ENCODE measurements at places on chromosomes 6 and 20. TPM values are rescaled to one million over a fixed set of nuclear protein-coding genes. Genes with fewer than 3 reads are reported as not detected.

DNA sequence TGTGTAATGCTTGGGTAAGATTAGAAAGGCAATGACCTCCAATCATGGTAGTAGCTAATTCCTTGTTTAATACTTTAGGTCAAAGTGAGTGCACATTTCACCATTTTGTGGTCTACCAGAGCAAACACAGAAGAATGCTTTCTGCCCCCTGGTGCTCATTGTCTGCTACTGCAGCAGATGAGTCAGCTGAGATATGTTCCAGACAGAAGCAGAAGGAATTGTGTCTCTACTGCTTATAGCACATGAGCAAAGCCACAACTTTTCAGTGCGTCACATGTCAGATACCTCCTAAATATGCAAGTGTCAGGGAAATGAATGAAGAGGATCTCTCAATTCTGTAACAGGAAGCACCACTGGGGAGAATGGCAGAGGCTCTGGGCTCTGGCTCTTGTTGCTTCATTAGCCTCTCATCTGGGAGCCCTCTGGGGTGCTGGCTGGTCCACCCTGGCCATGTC is 308.9 kb downstream of the ALDH8A1 start:
- DNase-seq: peak; percentile 77

The TMEM217 gene
- polyA plus RNA-seq: 0.67 TPM

DNA sequence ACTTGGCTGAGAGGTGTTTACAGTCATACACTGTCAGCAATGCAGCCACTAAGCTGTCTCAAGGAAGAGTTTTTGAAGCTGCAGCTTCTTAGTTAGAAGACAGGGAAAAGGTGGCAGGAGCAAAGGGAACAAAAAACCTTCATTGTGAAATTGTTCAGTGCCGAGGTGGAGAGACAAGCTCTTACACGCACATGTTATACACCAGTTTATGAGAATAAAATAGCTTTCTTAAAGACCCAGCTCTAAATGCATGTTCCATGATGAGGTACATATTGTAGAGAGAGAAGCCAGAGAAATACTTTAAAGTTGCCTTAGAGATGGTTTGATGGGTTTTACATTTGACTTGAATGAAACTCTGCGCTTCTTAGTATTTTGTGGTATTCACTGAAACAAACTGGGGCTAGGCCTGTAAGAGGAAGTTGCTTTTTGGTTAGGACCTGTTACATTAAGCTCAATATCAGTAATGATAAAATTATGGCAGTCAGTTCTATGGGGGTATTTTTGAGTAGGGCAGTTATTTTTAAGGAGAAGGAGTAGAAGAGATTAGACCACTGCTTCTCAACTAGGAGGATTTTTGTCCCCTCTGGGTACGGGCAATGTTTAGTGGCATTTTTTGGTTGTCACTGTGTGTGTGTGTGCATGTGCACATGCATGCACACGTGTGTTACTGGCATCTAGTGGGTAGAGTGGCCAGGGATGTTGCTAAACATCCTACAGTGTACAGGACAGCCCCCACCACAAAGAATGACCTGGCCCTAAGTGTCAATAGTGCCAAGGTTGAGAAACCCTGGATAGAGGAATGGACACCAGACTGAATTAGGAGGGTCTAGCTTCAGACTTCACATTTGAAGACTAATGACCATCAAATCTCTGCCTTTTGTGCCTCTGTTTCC is 9.8 kb downstream of the NEDD9 start:
- no peak for DNase-seq

The TIAM2 gene
- 6.8 TPM for polyA plus RNA-seq
